NB4 (cell line): ENCODE measurements at places on chromosomes 1 and 21.

DNA sequence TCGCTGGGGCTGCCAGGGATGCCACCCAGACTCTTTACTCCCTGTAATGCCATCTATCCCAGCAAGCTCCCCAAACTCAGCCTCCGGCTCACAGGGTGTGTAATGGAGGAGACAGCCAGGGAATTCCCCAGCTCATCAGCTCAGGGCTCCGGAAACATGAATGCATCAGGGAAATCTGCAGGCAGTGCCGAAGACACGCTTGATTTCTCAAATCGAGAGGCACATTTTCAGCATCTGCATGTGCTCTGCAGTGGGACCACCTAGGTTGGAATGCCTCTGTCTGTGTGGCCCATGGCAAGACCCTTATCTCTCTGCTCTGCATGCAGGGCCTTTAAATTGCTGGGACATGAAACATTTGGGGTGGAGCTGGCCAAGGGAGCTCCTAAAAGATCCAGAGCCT lies 170.1 kb downstream of the TRABD2B start:
- DNase-seq: no peak

DNA sequence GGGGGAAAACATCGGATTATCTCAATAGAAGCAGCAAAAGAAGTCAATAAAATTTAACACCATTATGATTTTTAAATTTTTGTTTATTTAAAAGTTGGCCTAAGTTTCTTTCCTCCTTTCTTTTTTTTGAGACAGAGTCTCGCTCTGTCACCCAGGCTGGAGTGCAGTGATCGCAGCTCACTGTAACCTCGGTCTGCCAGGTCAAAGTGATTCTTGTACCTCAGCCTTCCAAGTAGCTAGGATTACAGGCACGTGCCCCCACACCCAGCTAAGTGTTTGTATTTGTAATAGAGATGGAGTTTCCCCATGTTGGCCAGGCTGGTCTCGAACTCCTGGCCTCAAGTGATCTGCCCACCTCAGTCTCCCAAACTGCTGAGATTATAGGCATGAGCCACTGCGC lies 20.9 kb downstream of the SLC2A5 start:
- no peak for DNase-seq

- DNase-seq: peak; percentile 64
Observed at GRCh38 chr1:21216835-21217811, 40.4 kb upstream of the EIF4G3 start.

GRCh38 chr1:190243056-190243455 lies 234.6 kb downstream of the BRINP3 start:
- DNase-seq: no peak

GRCh38 chr21:31268090-31268489 lies 76.0 kb downstream of the TIAM1 start:
- DNase-seq: no peak

GRCh38 chr1:221813887-221814286 lies 72.0 kb upstream of the DUSP10 start:
- no peak for DNase-seq

DNA sequence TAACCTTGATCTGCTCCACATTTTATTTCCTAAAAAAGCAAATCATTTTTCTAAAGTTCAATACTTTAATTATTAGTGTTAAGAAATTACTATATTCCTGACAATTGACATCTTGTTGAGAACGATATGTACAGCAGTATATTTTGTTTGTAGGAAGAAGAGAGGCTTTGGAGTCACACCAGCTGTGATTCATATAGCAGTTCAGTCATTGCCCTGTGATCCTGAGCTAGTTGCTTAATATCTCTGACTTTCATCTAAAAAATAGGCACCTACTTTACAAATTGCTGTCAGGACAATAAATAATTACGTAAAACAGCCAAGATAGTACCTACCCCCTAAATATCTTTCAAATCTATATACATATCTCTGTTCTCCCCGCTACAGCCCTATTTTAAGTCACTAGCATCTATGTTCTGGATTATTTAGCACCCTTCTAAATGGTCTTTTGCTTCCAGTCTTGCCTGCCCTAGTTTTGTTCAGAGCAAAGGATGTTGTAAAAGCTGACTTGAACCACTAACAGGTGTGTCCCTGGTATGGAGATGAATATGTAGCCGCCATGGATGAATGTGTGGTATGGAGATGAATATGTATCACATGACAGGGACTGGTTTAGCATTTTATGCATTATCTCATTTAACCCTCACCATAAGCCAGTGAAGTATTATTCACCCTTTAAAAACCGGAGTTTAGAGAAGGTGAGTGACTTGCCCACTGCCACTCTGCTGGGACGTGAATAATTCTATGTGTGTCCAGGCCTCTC lies 42.2 kb downstream of the RNF220 start:
- no peak for DNase-seq

- no peak for DNase-seq
Observed at GRCh38 chr1:93613898-93614297, 67.7 kb downstream of the BCAR3 start.

GRCh38 chr1:16076865-16077238 lies 3.4 kb upstream of the FAM131C start:
- no peak for DNase-seq

DNA sequence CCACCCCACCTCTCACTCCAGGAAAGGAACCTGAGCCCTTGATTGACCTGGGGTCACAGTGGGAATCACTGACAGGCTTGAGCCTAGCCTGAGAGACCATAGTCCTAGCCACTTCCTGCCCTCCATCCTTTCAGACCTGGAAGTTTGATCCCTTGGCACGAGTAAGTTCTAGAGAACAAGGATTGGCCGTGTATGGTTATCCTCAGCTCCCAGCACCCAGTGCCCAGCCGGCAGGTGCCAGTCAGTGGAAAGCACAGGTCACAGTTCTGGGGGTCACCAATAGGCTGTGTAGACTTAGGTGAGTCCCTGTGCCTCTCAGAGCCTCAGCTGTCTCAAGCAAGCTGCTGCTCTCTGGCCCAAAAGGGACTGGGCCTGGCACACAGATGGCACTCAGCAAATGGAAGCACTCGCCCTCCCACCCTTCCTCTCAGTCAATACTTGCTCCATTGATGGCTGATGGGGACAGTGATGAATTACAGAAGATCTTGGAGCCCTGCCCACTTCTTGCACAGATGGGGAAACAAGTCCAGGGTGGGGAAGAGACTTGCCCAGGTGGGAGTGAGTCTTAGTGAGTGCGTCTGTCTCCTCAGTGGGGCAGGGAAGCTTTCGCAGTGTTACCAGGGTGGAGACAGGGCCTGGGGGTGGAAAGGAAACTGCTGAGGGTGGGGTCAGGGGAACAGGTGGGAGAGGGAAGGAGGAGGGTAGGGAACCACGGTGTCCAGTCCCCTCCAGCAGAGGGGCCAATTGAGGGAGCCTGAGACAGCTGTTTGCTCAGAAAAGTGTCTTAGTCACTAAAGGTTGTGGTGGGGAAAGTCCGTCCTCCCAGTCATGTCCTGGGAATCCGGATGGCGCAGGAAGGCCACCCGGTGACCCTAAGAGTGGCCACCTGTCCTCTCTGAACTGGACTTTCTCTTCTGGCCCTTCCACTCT lies 2.6 kb upstream of the KCNQ4 start:
- no peak for DNase-seq

DNA sequence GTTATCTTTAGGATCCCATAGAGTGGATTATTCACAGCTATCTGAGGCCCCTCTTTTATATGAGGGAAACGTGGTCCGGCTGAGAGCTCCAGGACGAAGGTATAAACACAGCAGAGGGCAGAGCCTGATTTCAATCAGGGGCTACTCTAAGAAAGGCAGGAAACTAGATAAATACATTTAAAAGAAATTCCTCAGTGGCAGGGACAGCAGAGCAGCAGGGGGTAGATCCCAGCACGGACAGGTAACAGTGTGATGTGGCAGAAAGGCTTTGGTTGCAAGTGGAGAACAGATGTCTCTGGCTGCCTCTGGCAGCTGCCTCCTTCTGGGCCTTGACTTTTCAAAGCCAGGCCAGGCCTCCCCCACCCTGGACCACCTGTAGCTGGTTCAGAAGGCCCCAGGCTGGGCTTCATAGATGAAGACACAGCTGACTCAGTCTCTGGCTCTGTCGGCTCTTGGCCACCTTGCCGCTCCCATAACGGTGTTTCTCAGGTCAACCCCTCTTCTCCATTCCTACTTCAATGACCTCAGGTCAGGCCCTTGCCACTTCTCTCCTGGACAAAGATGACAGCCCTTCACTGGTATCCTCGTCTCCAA lies 43.8 kb downstream of the FAM78B start:
- DNase-seq: no peak
